ENCODE measurements at places on chromosomes 5 and 9. TPM values are rescaled to one million over a fixed set of nuclear protein-coding genes. Genes with fewer than 3 reads are reported as not detected.

The MAP1B gene
- total RNA-seq: 16.3 TPM

The PCDHAC1 gene
- 2.5 TPM for total RNA-seq

The OR1Q1 gene
- total RNA-seq: not detected

The PRRX2 gene
- not detected for total RNA-seq

DNA sequence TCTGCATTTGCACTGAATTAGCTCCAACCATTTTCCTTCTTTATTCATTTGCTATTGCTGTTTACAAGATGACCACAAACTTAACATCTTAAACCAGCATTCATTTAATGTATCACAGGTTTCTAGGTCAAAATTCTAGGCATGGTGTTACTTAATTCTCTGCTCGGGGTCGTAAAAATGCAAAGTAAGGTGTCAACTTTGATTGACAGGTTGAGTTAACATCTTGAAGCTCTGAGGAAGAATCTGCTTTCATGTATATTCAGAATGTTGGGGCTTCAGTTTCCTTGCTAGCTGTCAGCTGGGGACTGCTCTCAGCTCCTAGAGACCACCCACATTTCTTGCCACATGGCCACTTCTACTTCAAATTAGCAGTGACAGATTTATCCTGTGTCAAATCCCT lies 348.7 kb upstream of the GRIN3A start:
- no peak for DNase-seq

DNA sequence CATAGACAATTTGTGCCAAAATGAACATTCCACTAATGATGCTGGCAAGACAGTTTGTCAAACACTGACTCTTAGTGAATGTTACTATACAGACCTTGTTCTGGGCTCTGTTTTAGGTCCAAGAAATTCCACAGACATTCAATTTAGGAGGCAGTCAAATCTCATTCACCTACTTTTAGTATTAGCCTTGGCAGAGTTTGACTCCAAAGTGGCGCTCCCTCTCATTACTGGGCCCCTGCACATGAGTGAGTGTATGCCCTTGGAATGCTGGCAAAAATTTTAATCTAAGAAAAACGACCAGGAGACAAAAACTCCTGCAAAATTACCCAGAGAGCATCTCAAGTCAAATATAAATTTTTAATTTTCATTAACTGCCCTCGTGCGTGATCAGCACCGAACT lies 94.9 kb upstream of the SLC27A6 start:
- no peak for DNase-seq

DNA sequence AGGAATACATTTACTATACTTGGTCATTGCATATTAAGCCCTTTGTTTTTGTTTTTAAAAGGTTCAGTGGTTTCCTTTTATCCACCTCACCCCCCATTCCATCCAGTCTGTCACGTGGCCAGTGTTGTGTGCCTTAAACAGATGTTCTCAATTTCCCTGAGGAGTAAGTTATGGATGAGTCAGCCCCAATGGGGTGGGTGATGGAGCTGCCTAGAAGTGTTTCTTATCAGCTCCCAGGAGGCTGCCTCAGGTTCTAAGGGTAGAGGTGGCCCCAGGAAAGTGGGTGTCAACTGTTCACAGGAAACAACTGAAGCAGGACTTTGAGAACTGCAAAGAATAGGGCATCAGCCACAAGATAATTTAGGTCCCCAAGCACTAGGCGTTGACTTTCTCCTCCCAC lies 41.1 kb downstream of the ACTBL2 start:
- DNase-seq: no peak

GRCh38 chr5:42502613-42503470 lies 79.6 kb downstream of the GHR start:
- no peak for DNase-seq

DNA sequence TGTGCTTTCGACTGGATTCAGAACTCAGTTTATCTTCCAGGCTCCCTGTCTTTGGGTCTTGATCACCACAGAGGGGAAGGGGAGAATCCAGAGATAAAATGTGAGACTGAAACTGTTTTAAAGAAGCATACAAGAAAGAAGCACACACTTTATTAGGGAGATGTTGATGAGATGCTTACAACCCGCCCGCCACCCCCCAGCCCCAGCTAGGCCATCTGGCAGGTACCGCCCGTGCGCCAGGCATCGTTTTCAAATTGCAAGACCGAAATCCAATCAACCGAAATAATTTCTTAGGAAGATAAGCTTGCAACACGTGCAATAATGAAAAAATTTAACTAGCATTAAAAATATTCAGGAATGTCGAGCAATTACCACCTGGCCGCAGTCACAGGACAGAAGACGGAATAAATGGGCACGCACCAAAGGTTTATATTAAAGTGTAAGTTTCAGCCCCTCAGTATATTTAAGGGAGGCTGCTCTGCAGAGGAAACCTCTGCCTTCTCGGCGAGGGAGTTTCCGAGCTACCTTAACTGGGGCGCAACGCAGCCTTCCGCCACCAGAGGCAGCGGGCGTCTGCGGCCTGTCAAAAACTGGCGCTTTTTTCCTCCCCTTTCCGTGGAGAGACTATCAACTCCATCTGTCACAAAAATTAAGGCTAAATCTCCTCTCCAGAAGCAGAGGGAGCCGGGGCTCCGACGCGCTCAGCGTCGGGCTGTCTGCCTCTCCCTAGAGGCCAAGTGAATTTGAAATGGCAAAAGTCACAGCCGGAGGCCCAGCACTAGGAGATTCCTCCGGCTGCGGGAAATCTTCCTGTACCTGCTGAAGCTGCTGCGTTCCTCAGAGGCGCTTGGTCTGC lies 996 bp upstream of the GAS1 start:
- peak; percentile 79 for DNase-seq

- DNase-seq: no peak
Observed at GRCh38 chr5:157888814-157889532, 30.0 kb upstream of the CLINT1 start.

DNA sequence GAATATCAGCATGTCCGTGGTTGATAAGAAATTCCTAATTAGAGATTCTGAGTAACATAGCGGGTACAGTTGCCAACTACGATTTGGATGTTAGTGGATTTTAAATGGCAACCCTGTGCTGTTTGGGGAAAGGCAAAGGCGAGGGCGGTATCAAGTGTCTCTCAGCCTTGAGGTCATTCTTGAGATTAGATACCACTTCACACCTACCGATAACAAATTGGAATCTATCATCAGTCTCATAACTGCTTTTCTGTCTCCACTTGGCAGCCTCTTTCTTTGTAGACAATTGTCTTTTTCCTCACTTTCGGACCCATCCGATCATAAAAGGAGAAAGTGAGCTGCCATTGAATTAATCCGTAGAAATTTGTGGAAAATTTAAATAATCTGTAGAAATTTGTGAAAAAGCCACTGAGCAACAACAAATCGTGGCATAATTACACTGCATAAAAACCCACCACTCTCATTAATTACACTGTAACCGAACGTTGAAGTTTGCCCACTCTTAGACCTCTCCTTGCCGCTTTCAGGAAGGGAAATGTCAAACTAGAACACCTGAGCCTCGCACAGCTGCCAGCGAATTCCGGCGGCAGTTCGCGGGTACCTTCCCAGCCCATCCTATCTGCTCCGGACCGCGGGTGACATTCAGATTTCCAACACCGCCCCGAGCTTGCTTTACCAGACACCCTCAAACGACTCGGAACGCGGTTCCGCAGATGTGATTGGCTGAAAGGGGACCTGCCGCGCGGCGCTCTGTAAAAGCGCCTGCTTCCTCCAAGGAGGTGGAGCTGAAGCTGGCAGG lies 849 bp upstream of the RGMB start:
- DNase-seq: peak; percentile 86

DNA sequence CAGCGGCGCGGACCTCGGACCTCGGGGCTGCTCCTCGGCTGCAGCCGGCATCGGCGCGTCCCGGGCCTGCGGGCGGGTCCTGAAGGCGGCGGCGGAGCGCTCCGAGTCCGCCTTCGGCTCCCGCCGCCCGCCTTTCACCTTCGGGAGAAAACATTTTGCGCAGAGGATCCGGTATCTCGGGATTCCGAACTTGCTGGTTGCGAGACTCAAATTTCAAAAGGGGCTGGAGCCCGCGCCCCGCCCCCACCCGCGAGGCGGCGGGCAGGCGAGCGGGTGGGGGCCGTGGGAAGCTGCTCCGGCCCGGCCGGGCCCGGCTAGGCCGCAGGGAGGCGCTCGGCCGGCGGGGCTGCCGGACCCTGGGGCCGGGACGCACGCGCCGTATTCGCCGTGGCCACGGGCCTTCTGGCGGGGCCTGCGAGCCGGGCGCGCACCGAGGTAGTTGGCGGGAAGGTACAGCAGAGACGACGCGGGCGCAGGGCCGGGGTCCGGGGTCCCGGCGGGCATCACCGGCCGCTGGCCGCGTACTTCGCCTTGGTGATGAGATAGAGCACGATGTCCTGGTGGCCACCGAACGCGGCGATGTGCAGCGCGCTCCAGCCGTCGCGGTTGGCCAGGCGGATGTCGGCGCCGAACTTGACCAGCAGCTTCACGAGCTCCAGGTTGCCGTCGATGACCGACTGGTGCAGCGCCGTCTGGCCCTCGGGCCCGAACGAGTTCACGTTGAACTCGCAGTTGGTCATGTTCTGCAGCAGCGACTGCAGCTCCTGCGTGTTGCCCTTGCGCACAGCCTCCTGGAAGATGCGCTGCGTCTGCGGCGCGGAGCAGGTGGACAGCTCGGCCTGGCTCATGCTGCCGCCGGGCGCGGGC lies 757 bp downstream of the NRARP start:
- DNase-seq: no peak
